ENCODE measurements at places on chromosomes 1 and 21.

DNA sequence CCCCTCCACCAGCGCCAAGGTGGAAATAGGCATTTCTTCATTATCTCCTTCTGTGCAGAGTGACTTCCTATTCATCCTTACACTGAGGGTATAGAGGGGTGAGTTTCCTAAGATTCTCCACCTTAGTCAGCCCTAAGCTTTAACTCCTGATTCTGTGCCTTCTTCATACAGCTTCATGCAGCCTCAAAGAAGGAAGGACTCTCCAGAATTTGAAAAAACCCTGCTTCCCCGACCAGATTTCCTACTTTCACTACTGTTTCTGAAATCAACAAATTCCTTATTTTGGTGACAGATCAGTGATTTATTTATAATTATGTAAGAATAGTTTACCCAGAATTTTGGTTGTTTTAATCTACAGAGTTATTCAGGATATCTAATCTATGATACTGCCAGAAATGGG lies 28.6 kb downstream of the GFI1 start:
- DNase-seq, result no peak

DNA sequence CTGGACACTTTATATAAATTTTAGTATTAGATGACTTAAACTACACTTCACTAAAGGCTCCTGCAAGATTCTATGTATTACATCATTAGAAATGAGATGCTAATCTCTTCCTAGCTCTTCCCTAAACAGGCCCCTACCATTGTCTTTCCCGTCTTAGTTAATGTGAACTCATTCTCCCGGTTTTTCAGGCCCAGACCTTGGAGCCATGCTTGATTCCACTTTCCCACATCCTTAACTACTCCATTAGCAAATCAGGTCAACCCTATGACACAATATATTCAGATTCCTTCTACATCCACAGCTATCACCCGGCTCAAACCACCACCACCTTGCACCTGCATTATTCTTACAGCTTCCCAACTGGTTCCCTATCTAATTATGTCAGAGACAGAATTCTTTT lies 73.3 kb downstream of the NVL start:
- DNase-seq, result no peak

DNA sequence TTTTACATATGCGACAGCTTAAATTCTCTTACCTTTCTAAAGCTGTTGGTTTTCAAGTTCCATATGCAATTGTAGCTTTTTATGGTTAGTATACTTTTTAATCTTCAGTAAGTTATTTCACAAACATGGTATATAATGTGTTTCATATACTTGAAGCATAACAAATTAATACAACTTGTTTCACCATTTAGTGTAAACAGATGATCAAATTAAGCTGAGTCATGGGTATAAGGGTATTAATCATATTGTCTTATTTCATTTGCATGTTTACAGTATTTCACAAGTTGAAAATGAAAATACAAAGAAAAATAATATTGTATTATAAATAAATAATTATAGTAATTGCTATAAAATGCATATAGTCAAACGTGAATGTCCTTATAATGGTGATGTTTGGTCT lies 92.1 kb downstream of the PTPRC start:
- DNase-seq, result no peak

GRCh38 chr1:34270181-34270580 lies 93.5 kb downstream of the C1orf94 start:
- DNase-seq, result no peak

DNA sequence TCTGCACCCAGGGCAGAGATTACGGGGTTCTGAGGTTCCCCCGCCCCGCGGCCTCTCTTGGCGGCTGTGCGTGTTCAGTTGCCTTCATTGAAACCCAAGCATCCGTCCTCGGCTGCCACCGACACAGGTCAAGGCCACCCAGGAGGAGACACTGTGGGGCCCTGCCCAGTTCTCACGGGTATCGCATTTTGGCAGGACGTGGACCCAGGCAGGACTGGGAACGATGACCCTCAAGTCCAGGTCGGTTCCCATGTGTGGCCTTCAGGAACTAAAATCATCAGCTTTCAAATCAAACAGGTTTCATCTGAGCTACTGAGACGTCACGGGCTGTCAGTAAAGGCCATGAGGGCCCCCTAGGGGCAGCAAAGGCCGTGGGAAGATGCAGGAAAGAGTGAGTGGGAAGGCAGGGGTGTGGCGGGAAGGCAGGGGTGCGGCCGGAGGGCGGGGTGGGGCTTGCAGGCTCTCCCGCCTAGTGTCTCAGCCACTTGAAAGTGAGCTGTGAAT lies 7.0 kb upstream of the C1orf174 start:
- no peak for DNase-seq

DNA sequence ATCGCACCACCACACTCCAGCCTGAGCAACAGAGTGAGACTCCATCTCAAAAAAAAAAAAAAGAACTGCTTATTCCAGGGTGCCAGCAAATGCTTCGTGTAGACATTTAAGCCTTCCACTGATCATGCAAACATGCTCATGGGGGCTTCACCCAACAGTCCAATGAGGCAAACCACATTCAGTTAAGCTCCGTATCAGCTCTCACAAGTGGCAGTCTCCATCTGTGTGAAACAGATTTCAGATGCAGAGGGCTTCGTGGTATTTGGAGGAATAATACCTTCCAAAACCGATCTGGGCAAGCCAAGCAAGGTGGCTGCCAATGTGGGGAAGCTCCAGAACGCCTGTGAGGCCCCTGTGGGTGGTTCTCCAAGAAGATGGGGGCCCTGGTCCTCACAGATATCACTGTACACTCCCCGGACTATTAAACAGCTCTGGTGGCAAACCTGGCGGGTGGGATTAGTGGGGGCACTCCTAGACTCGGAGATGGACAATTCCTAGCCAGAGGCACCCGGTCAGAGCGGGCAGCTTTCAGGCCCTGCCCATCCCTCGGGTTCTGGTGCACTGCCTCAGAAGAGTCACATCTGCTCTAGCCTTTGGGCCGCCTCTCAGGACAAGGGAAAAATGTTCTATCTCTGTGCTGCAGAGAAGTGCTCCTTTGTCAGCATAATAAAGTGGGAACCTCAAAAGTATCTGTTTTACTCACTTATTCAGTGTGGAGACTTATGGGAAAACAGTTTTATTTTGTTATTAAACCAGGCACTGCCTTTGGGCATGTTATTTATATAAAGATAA lies 10.2 kb downstream of the CREG1 start:
- DNase-seq, result no peak

Measured in BJ (cell line).